ENCODE measurements at places on chromosomes 12 and 14. TPM values are rescaled to one million over a fixed set of nuclear protein-coding genes. Genes with fewer than 3 reads are reported as not detected.

GRCh38 chr14:58060077-58060476, 91.9 kb downstream of the ARMH4 start:
- DNase-seq = no peak

GRCh38 chr12:117377758-117378157, 16.3 kb upstream of the NOS1 start:
- no peak for DNase-seq

DNA sequence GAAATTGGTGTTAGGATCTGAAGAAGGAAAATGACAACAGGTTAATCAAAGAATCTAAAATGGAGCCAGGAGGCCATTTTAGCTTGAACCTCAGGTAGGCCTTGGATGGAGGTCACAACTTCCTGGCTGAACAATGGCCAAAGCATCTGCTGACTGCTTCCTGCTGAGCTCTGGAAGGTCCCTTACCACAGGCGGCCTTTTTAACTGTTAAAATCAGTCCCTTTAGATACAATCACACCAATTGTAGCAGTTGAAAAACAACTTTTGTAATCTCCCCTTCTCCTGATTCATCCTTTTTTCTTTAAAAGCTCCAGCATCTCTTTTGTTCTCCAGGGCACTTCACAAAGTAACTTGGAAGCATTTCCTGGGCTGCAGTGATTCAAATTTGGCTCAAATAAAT, 388.8 kb downstream of the PDZRN4 start:
- no peak for DNase-seq

SYT1 gene
- total RNA-seq = not detected

CD27 gene
- 39.3 TPM for total RNA-seq

GRCh38 chr12:22283508-22283907, 51.0 kb downstream of the ST8SIA1 start:
- DNase-seq = no peak

DNA sequence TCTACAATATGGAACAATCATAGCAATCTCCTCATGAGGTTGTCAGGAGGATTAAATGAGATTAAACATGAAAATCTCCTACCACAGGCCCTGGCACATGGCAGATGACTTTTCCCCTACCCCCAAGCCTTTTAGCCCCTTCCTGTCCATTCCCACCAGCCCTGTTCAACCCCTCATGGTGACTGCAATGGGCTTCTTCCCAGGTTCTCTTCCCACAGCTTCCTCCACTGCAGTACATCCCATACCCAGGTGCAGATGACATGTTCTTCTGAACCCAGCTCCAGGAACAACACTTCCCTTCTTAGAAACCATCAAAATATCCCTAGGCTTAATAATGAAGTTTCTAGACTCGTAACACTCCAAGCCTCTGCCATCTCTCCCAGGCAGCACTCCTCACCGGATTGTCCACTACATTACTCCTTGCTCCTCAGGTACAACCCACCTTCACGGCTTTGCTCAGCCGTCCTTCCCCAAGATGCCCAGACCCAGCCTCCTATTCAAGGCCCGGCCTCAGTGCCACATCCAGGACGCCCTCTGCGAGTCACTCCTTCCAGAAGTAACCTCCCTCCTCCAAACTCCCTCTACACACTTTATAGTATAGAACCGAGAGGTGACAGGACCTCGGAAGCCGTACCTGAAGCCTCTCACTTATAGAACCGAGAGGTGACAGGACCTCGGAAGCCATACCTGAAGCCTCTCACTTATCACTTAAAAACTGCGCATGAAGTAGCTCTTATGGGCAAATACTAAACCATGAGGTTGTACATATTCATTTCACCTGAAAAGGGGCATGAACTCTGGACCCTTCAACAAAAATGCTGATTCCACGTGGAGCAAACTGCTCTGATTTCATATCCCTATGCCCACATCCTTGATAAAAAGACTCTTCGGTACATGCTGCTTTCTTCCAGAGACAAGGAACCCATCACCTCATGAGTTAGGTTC, 1.5 kb downstream of the CRACR2A start:
- DNase-seq = peak; percentile 31
